Bronchial smooth muscle cell (primary cell): ENCODE measurements at places on chromosomes 16 and 17. TPM values are rescaled to one million over a fixed set of nuclear protein-coding genes. Genes with fewer than 3 reads are reported as not detected.

Gene CLEC18A
- total RNA-seq: under 0.01 and 0.52 TPM in 2 replicates

Gene TEX14
- under 0.01 TPM in 2 replicates for total RNA-seq

Gene DNAI2
- not detected in 2 replicates for total RNA-seq

Gene SCGB1C2
- total RNA-seq: not detected in 2 replicates

Gene SOX8
- total RNA-seq: 0.16 and 0.17 TPM in 2 replicates

Gene FOXL1
- 5.2 and 7.2 TPM in 2 replicates for total RNA-seq

Gene SPECC1
- total RNA-seq: 0.43 and 1.9 TPM in 2 replicates

Gene FOXF1
- total RNA-seq: 7.1 TPM in 2 replicates

Gene AHSP
- not detected in 2 replicates for total RNA-seq

Gene SALL1
- 0.16 and 0.34 TPM in 2 replicates for total RNA-seq

Gene PLLP
- 0.16 TPM in 1 of 2 replicates, not detected in the other for total RNA-seq

Gene ARHGDIG
- total RNA-seq: 0.77 and 0.79 TPM in 2 replicates

Gene CDYL2
- 1.0 and 2.0 TPM in 2 replicates for total RNA-seq

Gene CNTD1
- 0.16 and 0.94 TPM in 2 replicates for total RNA-seq

Gene PRSS21
- total RNA-seq: 1.6 TPM in 1 of 2 replicates, not detected in the other
